Foreskin fibroblast (primary cell): ENCODE measurements at places on chromosomes 3 and 15.
A peak's percentile ranks its signal among the peaks of the same experiment; 100 is the strongest.

DNA sequence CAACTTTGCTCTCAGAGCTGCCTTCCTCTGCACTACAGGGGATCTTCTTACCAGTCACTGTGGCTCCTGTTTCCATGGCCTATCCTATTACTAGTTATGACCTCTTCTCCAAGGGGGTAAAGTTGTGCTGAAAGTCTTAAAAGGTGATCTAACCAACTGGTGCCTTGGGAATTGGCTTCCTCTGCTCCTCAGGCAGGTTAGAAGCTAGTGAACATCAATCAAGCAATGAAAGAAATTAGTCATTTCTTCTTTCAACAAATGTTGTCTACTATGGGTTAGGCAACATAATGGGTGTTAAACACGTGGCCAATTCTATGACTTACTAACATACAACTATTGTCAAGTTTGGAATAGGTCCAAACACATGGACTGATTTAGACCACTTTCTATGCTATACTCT lies 571.4 kb upstream of the NAALADL2 start:
- peak; percentile 19 for DNase-seq

DNA sequence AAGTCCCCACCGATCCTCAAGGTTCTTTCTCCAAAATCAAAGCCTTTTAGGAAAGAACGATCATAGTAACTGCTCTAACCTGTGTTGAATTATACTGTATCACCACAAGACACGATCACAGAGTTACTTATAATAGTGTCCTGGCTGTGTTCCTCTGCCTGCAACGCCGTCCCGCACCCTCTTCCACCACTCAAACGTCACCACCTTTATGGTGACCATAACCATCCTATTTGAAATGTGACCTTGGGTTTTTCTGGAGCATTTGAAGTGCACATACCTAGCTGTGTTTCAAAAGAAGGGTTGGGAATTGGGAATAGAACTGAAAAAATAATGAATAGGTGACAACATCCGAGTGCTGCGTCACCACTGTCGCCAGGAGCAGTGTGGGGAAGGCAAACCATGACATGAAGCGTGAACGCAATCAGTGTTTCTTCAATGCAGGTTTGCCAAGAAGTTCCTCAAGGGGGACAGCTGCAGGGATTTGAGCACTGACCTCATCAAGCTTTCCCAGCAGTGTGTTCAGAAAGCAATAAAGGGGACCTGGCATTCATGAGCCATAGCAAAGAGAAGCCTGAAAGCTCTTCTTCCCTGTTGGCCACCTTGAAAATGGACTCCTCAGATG lies 769 bp upstream of the SELENOS start:
- peak; percentile 37 for DNase-seq

DNA sequence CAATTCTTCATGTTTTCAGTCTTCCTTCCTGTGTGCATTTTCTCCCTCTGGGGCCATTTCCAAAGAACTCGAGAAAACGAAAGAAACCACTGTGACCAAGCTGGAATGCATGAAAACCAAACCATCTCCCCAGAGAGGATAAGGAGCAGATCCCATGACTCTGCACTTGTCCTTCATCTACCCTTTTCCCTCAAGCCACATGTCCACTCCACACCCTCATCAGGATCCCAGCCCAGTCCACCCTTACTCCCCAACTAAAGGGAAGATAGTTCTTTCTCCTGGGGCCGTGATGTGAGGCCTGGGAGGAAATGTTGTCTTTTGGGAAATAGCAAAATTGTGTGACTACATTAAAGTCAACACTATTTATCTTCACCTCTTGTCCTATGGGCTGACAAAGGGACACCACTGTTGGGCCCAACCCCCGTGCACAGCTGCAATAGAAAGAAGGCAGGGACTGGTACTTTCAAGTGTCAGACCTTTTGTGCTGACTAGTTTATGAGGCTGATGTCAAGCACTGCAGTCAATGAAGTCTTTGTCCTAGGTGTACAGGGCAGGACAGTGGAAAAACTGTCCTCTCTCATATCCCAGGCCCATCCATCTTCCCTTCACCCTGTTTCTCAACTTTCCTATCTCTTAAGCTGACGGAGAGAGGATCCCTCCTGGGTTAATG lies 487.1 kb upstream of the NR2F2 start:
- peak; percentile 75 for DNase-seq

GRCh38 chr3:15207836-15208504 lies 1.9 kb downstream of the CAPN7 start:
- no peak for DNase-seq

DNA sequence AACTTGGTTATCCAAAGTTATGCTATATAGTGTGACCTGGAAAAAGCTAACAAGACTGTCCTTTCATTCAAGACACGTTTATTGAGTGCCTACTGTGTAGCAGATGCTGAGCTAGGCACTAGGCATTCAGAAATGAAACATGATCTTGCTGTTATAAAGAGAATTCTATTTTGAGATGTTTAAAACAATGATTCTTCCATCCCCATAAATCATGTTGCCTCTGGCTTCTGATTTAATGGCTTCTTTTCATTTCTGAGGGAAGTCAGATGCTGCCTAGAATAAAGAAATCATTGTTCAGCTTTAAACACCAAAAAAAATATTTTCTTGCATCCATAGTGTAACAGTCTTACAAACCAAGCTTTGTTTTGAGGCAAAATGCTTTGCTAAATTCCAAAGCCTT lies 620.9 kb upstream of the UBE2E2 start:
- peak; percentile 11 for DNase-seq

GRCh38 chr3:59286791-59287531 lies 237.1 kb upstream of the CFAP20DC start:
- DNase-seq: no peak

- no peak for DNase-seq
These were observed 14.4 kb downstream of the KLF13 start for GRCh38 chr15:31341071-31341470.

GRCh38 chr3:15206662-15207576 lies 873 bp downstream of the CAPN7 start:
- DNase-seq: peak; percentile 58

GRCh38 chr3:66037330-66037985 lies 1.3 kb downstream of the MAGI1 start:
- DNase-seq: no peak

DNA sequence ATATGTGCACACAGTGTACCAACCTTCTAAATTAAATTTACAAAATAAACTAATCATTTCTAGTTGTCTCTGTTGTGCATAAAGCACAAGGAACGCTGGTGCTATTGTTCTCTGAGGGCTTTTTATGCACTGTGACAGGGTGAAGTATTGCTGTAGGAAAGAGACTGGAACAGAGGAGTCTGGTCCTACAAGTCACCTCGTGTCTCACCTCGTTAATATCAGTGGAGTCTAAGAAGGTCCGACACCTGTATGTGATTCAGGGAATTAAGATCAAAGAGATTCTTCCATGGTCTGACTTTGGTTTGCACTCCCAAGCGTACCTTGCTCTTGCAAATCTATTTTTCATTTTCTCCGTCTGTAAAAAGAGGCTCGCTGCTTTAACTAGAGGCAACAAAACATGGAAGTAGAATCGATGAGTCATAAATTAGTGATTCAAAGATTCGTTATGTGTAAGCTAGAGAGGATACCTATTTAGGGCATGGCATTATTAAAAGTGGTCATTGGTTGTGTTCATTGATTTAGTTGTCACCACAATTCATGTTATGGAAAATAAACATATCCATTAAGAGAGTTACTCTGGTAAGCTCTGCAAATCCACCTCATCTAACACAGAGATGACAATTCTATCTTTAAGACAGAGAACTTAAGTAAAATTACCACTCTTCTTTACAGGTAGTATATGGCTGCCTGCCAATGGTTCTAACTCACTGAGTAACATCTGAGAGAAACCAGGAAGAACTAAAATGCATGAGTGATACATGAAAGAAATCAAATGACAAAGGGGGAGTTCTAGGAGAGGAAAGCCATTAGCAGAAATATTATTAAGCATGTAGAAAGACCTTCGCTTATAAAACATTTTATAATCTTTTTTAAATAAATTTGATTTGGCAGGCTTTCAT lies 219.4 kb upstream of the GBE1 start:
- DNase-seq: no peak

DNA sequence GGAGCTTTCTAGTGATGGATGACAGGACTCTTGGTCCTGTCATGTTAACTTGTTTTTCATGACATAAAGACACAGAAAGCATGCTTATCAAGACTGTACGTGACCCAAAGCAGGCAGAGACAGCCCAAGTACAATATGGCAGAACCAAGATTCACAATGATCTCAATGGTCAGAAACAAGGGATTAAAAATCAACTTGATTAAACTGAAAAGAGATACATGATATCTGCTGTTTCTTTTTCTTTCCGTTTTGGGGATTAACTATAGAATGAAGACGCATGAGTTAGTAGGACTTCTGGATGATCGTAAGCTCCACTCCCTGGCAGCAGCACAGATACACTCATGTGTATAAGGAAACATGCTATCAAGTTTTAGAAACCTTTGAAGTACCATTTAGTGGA lies 98.4 kb upstream of the MYZAP start:
- no peak for DNase-seq

DNA sequence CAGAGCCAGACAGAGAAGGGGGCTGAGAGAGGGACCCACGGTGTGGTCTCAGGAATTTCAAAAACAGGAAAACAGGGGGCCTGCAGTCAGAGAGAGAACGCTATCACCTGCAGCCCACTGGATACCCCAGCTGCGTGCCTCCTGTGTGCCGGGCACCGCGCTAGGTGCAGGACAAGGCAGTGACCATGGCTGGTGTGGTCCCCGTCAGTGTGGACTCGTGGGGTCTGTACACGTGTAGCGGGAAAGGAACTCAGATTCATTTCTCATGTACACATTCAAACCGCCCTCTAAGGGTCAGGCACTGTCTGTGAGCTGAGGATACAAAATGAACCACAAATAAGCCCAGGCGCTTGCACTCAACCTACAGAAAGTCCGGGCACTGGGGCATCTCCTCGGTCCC lies 20.9 kb downstream of the SSUH2 start:
- no peak for DNase-seq

DNA sequence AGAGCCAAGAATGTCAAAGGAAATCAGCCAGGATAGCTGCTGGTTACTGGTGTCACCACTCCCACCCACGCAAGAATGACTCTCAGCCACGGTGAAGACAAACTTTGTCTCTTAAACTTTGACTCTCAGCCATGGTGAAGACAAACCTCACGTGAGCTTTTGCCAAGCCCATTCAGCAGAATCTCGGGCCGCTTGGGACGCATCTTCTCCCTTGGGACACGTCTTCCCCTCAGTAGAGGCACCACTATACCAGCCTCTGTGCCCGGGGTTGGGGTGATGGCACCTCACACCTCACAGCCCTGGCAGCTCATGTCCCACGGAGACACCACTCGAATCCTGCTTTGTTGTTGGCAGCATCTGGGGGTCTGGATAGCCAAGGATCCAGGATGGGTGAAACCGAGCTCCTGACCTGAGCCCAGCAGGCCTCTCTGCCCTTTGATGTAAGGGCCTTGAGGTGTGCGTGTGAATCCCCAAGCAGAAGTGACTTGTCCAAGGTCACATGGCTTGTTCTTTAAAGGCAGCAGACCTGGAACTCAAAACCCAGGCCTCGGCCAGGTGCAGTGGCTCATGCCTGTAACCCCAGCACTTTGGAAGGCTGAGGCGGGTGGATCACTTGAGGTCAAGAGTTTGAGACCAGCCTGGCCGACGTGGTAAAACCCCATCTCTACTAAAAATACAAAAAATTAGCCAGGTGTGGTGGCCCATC lies 21.8 kb downstream of the RBPMS2 start:
- no peak for DNase-seq

DNA sequence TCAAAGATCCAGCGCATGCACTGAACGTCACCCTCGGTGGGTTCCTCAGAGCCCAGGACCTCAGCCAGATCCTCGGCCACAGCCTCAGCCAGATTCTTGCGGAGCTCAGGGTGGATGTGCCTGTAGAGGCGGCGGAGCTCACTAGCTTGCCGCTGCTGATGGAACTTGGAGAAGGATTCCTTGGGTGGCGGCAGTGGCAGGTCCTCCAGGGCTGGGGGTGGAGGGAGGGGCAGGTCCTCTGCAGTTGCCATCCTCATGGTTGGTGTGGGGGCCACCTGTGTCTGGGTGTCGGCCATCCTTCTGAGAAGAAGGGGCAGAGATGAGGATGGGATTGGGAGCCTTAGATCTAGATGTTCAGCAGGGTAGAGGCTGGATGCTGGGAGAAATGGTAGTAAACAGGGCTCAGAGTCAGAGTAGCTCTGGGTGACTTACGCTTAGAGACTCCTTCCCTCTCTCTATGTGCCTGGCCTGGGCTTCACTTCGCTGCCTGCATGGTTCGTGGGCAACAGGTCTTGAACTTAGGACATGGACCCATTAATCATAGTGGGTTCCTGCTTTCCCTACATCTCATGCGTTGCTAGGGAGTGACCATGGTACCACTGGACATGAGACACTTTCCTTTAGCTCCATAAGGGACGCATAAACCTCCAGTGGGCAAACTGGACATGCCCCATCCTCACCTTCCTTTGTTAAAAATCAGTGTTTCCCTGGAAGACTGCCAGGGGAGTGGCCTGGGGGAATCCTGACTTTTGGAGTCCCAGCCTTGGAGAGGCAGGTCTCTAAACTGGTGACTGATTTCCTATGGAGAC lies 3.0 kb downstream of the XIRP1 start:
- DNase-seq: no peak

GRCh38 chr3:138434276-138434874 lies at the start of gene ESYT3:
Gene ESYT3, plus strand, starts transcription at chr3:138434616. Its CDS starts 183 bp downstream, at chr3:138434799.
- DNase-seq: peak; percentile 73

GRCh38 chr3:185406121-185406620 lies 43.2 kb downstream of the MAP3K13 start:
- DNase-seq: no peak

GRCh38 chr3:184717399-184717983 lies 5.6 kb upstream of the MAGEF1 start:
- DNase-seq: no peak

GRCh38 chr3:123685780-123686179 lies 100.9 kb upstream of the HACD2 start:
- DNase-seq: no peak

- no peak for DNase-seq
These were observed 32.6 kb downstream of the ALS2CL start for GRCh38 chr3:46660543-46661523.

DNA sequence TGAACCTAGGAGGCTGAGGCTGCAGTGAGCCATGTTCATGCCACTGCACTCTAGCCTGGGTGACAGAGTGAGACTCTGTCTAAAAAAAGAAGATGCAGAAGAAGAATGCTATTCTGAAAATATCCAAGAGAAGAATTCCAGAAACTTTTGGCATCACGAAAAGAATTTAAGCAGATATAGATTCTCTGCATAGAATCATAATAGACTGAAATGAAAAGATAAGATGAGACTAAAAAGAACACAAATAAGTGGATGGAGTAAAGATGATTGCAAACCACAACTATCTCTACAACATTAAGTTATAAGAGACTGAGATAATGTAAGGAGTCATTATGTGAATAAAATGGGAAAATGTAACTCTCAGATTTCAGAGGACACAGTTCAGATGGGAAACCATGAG lies 140.7 kb upstream of the TMC3 start:
- no peak for DNase-seq

DNA sequence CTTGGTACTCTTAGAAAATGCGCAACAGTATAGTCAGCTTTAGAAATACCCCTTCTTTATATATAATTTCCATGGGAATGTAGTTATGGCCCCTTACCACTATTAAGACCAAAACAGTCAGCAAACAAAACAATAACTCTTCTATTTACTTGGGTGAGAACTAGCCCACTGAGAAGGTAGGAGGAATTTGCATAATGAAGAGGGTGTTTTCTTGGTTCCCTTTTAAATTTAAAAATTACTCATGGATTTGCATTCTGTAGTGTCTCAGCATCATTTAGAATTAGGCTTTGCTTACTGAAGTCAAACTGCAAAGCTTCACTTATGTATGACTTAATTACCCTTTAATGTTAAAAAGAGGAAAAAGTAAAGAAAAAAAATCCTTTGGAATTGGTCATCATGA lies 350.8 kb downstream of the PTPRG start:
- no peak for DNase-seq
